BE2C (cell line): ENCODE measurements at places on chromosomes 4 and X.

GRCh38 chr4:153152501-153153338 lies 51.5 kb upstream of the TRIM2 start:
- peak; percentile 81 for DNase-seq

DNA sequence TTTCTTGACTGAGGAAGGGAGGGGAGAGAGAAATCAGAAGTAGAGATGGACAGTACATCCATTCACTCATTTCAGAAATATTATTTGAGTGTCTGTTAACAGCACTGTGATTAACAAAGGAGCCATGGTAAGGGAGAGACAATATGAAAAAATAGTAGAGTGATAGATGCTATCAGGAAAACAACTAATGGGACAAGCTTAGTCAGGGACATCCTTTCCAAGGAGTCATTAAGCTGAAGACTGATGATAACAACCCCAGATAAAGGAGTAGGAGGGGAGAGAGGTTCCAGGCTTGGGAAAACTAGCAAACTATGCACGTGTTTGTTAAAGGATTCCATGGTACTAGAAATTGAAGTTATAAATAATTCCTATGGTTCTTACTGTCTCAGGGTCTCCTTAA lies 122.2 kb downstream of the CBR4 start:
- DNase-seq: no peak

GRCh38 chr4:157576671-157577217 lies 356.2 kb downstream of the GRIA2 start:
- peak; percentile 7 for DNase-seq

DNA sequence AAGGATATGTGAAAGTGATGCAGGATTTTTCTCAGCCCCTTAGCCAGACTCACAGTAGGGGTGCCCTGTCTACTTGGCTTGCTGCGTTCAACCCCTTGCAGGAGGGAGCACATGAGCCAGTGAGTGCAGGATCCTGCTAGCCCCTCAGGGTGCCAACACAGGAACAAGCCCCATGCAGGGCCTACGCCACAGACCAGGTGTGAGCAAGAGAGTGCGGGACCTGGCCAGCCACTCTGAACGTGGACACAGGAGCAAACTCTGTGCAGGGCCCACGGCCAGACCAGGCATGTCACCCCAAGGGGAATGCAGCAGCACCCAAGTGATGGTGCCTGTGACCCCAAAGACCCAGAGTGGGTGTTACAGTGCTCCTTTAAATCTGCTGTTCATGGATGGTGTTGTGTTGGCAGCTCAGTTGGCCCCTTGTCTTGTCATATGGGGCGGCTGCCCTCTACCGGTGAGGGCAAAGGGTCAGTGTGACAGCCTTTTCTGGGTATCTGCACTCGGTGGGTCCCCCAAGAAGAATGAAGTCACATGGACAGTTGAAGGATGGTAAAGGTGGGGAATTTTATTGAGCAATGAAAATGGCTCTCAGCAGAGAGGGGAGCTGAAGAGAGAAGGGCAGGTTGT lies 188.4 kb upstream of the MAOA start:
- DNase-seq: no peak

DNA sequence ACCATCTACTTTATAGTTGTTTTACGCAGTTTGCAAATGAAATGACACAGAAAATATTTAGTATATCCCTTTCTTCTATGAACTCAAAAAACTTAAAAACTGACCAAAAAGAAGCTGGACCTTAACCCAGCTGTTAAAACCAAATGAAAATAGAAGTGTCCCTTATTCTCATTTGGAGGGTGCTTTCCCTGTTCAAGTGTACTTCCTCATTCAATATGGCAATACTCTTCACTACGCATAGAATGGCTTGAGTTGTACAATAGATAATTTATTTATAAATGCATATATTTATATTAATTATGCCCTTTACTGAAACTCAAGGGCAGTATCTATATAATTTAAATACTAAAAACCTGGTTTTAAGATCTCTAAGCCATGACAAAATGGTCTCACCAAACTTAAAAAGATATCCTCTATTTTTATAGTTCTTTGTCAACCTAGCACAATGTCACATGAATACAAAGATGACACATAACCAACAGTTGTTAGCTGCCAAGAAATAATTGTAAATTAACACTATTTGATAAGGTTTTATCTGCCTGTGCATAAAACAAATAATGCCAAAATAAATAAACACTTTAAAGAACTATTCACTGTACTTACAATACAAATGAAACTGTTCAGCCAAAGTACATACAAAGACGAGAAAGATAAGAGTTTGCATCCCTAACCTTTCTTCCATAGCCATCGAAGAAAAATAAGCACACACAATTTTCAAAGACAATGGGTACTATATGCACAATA lies 25.2 kb downstream of the YTHDC1 start:
- no peak for DNase-seq

DNA sequence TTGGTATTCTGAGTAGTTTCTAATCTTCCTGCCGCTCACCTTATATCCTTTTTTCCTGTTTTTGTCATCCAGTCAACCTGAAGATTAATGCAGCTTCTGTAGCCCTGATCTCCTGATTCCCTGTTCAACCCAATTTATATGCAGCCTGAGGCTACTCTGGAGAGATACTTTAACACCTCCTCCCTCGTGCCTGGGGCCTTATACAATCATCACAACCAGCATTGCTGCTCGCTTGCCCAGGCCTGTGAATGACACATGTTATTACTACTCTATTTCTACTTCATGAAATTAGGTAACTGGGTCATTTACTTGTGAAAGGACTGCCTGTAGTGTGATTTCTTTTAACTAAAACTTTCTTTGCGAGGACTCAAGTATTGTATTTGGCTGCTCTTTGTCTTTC lies 33.7 kb upstream of the WDR17 start:
- no peak for DNase-seq

DNA sequence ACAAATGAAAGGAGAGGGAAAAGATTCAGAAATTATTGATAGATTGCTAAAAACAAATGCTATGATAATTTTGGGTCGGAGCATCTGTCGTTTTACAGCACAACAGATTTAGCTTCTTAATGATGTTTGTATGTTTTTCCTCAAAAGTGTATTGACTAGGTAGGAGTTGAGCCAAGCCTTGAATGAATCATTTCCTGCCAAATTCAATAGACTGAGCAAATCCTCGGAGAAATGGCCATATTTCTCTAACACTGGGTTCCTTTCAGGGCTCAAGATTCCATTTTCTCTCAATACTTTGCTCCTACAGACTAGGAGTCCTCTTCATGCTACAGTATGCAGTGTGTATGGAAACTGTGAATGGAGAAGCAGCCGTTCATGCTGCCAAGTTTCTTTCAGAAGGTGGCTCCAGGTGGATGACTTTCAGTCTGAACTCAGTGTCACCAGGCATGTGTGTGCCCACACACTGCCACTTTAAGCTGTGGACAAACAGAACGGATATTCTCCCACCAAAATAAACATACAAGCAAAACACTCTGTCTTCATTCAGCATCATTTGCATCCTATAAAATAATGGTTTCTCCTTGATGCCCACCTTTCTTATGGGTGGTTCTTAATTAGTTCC lies 146.0 kb downstream of the TBL1X start:
- no peak for DNase-seq

GRCh38 chrX:40444133-40444532 lies 136.6 kb upstream of the ATP6AP2 start:
- no peak for DNase-seq

DNA sequence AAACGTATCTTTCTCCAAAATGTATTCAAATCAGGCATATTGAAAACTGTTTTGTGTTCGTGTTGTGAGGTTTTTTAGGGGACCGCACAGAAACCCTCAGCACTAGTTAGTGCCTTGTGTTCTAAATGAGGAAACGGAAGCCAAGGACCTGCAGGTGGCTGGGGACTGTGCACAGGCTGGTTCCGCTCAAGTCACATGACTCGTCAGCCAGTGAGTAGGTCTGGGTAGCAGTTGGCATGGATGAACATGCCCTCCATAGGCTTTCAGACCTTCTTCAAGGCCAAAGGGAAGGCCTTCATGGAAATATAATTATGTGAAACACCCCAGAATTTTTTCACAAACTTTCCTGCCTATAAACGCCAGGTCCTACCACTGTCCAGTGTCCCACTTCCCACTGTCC lies 1.3 kb upstream of the F11 start:
- no peak for DNase-seq

- no peak for DNase-seq
These were observed 12.6 kb downstream of the NEIL3 start for GRCh38 chr4:177322266-177322665.

GRCh38 chr4:182536221-182536811 lies 293.1 kb downstream of the TENM3 start:
- no peak for DNase-seq

- no peak for DNase-seq
These were observed 637.5 kb upstream of the SLIT2 start for GRCh38 chr4:19614171-19614570.

- no peak for DNase-seq
These were observed 298.1 kb upstream of the PITX2 start for GRCh38 chr4:110920990-110921389.

DNA sequence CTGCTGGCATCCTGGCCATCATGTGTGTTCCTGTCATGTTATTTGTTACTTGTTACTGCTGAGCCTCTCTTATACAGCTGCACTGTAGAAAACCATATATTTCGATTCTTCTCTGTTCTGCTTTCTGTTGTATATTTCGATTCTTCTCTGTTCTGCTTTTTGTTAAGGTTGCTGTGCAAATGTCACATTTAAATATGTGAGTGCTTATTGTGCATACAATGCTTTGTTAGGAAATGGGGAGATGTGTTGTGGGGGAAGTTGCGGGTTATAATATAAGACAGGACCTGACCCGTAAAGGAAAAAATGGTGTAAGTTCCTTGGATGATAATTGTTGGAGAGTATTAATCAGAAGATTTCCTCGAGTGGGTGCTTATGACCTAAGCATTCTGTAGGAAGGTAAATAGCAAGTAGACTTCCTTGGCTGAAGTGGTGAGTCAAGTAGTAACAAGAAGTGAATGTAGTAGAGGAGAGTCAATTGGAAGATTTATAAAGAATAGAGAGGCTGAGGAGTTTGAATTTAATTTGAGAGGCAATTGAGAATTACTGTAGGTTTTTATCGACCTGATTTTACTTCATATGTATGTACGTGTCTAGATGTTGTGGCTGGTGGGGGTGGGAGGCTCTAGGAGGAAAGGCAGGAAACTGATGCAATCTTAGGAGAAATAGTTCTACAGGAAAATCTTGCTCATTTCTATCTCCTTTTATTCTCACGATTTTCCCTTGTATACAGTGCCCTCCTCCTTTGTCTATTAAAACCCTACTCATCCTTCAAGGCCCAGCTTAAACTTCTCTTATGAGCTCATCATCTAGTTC lies 8.5 kb downstream of the OGT start:
- DNase-seq: no peak

GRCh38 chr4:152947311-152947710 lies 11.2 kb downstream of the FHDC1 start:
- no peak for DNase-seq

GRCh38 chr4:150368667-150369066 lies 213.3 kb upstream of the MAB21L2 start:
- DNase-seq: no peak

- DNase-seq: no peak
These were observed 5.3 kb downstream of the YIPF7 start for GRCh38 chr4:44646151-44646550.

GRCh38 chrX:153061732-153062131 lies 5.5 kb downstream of the PNMA3 start:
- DNase-seq: no peak

- DNase-seq: peak; percentile 5
These were observed 6.1 kb upstream of the SH3BP2 start for GRCh38 chr4:2786794-2787229.

DNA sequence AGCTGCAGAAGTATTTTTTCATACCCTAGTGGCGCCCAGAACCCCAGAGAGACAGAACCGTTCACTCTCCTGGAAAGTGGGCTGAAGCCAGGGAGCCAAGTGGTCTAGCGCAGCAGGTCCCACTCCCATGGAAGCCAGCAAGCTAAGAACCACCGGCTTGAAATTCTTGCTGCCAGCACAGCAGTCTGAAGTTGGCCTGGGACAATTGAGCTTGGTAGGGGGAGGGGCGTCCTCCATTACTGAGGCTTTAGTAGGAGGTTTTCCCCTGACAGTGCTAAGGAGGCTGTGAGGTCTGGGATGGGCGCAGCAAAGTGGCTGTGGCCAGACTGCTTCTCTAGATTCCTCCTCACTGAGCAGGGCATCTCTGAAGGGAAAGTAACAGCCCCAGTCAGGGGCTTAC lies 84.5 kb upstream of the ATXN3L start:
- DNase-seq: no peak

- DNase-seq: no peak
These were observed 487.9 kb upstream of the GALNT7 start for GRCh38 chr4:172680691-172681090.

DNA sequence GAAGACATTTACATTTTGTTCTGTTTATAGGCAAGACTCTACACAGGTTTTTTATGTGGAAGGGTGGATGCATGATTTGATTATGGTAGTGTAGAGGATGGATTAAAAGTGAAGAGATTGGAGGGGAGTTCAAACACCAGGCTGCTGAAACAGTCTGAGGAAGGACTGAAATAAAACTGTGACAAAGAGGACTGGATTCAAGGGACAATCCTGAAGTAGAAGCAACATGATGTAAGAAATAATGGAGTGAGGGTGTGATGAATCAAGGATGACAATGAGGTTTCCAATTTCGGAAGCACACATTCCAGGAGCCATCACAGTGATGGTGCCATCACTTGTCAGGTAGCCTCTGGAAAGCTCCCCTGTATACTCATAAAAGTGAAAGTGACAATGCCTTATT lies 103.5 kb downstream of the SYNPO2 start:
- no peak for DNase-seq

GRCh38 chr4:125003840-125004239 lies 291.3 kb upstream of the ANKRD50 start:
- DNase-seq: no peak

DNA sequence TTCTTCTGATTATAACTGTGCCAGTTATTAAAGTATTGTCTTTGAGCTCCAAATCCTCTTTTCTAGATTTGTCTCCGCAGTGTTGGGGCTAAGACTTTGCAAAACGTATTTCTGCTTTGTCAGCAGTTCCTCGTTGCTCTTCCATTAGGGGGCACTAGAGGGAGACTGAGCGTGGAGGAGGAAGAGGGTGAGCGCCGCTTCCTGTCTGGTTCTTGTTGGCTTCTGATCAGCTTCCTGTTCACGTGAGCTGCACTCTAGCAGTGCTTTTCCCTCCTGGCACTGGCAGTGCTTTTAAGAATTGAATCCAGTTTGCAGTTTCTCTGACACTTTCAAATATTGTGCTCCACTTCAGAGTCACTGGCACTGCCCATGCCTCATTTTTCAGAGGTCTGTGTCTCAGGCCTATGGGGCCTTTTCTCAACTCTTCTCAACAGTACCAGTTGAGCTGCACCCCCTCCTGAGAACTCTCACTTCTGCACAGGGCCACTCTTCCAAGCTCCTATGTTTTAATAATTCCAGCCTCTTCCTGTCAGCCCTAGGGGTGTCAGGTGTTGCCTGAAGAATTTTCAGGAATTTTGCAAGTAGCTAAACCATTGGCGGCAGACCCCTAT lies 54.4 kb upstream of the LCORL start:
- peak; percentile 76 for DNase-seq

DNA sequence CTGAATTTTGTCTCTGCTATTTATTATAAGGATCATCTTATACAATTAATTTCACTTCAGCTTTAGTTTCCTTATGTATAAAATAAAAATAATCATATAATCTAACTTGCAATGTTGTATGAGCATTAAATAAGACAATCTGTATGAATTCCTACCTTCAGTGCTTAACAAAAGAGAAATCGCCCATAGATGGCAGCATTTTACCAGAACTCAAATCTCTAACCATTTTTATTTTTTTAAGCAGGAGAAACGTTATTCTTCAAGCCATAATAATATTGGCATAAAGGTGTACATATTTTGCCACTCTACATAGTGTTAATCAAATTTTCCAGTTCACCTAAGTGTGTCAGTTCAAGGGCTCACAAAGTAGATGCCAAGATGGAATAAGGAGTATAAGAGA lies 78.8 kb downstream of the TMEM47 start:
- DNase-seq: no peak
